Stimulated activated CD4-positive, alpha-beta T cell treated with anti-CD3 and anti-CD28 coated beads, Interleukin-4, amount 100 ng/mL, for 4 hours (primary cell): ENCODE measurements at places on chromosomes 11 and 22.

- no peak for DNase-seq
Measured at GRCh38 chr11:129265125-129265788, 73.1 kb upstream of the ARHGAP32 start.

- DNase-seq, result no peak
Measured at GRCh38 chr11:104043678-104044239, 7.3 kb downstream of the DDI1 start.

DNA sequence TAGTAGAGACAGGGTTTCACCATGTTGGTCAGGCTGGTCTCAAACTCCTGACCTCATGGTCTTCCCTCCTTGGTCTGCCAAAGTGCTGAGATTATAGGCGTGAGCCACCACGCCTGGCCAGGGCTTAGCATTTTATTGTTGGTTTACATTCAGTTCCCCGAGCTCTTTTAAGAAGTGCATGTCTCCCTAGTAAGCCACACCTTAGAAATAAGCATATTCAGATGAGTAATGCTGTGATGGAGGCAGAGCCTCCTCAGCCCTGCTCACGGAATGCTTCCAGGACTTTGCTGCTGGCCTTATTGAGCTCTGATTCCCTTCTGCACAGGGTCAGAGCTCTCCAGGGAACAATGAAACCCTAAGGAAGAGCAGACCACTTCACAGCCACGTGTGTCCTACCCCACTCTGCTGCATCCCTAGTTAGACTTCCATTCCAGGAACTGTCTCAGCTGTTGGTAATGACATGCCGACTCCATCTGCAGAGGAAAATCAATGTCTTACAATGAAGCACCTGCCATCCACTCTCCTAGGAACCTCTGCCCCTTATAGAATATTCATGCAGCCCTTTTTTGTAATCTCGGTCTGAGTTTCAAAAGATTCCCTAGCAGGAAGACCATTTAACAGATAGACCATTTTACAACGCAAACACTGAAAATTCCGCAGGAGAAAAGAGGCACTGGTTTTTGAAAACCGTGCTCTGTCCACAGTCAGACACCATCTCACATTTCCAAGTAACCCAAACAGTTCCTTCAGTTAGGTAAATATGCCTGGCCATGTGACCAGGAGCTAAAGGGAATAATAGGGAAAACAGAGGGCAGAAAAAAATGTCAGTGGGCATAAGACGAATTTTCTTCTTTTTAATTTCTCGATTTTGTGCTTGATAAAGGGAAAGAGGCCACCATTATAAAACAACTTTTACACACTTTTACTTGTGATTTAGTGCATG is 1.7 kb upstream of the JAM3 start:
- DNase-seq, result no peak

- DNase-seq, result no peak
Measured at GRCh38 chr11:95335989-95336388, 105.0 kb upstream of the SESN3 start.

- no peak for DNase-seq
Measured at GRCh38 chr22:47369020-47369419, 606.6 kb downstream of the TBC1D22A start.

DNA sequence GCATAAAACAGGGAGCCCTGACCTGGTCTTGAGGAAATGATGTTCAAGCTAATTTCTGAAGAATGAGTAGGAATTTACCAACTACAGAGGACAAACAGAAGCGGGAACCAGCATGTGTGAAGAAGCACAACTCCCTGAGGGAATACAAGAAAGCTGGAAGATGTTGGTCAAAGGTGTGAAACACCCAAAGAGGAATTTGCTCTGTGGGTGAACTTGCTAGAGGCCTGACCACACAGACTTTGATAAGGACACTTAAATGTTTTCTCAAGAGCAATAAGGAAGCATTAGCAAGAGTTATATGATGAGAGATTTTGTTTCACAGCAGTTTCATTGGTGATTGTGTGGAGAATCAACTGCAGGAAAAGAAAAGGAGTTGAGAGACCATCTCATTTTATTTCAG is 17.6 kb downstream of the SLC5A12 start:
- no peak for DNase-seq

DNA sequence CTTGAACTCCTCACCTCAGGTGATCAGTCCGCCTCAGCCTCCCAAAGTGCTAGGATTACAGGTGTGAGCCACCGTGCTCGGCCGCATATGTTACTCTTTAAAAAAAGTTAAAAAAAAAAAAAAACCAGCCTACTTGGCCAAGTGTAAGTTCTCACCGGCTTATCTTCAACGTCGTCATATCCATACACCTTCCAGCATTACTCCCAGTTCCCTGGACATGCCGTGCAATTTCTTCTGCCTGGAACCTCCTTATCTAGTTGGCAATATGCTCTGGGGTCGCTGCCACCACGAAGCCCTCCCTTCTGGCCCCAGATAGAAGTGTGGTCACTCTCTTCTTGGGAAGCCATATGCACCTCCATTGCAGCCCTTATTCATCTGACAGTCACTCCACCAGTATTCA is 36.3 kb upstream of the CBX7 start:
- DNase-seq, result no peak

DNA sequence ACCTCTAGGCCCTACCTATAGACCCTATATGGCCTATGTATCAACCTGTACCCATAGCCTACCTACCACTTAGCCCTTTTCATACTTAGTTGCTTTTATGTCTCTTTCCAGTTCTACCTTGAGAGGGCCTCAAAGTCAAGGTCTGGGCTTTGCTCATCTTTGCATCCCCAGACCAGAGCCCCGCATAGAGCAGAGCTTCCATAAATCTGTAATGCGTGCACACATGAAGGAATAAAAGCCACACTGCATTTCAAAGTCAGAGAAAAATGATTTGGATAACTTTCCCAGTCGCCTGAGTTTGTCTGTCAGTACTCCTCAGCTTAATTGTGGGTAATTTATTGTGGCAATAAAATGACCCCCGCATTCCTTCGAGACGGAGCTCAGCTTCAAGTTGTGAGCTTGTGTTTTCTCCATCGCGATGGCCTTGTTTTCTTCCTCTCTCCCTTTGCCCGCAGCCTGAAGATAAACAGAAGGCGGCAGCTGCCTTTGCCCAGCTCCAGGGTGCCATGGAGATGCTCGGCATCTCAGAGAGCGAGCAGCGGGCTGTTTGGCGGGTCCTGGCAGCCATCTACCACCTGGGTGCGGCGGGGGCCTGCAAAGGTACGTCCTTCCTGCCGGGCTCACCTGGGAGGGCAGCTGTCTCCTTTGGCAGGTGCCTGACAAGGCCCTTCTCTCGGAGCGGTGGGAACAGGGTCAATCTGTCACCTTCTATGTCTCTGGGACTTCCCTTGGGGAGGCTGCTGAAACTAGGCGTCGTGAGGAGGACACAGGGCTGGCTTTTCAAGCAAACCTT is 55.7 kb downstream of the MYO18B start:
- no peak for DNase-seq

DNA sequence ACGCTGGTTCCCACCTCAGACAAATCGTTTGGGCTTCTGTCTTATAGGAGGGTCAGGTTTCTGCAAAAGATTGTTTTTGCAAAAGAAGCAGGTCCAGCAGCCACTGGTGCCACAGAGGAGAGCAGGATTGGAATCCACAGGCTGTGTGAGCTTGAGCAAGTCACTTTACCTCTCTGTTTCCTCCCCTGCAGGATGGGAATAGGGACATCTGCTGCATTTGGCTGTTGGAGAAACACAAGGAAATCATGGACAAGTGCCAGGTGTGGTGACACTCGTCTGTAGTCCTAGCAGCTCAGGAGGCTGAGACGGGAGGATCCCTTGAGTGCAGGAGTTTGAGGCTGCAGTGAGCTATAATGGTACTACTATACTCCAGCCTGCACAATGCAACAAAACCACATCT is 422.6 kb downstream of the MN1 start:
- no peak for DNase-seq

DNA sequence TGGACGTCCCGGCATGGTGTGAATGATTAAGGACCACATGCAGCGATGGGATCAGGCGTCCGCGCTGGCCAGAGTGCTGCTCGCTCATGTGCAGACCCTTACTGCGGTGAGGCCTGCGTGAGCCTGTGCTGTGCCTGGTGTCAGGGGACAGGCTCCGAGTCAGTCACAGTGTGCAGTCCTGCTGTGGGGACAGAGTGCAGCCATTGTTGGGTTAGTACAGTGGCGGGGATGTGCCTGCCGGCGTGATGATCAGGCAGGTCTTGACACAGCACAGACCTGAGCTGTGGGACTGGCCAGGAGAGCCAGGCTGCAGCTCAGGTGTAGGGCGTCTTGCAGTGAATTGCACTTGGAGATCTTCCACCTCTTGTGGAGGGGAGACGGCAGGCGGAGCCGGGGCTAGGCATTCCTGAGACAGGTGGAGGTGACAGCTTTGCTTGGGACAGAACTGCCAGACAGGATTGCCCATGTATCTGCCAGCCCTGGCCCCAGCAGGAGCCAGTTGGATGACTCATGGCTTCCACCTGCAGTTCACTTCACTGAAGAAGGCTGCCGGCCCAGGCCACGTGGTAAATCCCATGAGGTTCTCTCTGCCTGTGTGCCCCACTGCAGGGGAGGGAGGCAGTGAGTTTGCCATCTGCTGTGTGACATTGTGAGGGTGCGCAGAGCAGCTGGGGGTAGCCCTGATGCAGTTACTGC is 17.3 kb downstream of the TRMU start:
- no peak for DNase-seq

GRCh38 chr11:112167145-112167544 is at the start of gene TEX12:
TEX12 (plus strand) TSS chr11:112167372; CDS start chr11:112169269, 1,897 bp downstream.
- DNase-seq, result no peak

DNA sequence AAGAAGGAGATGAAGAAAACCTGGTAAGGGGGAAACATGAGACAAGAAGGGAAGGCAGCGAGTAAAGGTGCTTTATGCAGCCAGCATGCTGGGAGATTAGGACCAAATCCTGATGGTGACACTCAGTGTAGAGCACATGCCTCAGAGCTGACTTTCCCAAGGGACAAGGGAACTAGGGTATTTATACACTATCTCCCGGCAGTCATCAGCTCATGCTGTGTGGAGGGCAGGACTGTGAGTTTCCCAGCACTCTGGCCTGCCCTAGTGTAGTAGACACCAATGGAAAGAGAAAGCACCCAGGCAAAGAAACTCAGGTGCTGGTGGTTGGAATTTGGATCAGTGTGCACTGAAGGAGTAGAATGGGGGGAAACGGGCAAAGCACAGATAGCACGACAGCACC is 128.3 kb upstream of the CSNK2A3 start:
- DNase-seq, result no peak

DNA sequence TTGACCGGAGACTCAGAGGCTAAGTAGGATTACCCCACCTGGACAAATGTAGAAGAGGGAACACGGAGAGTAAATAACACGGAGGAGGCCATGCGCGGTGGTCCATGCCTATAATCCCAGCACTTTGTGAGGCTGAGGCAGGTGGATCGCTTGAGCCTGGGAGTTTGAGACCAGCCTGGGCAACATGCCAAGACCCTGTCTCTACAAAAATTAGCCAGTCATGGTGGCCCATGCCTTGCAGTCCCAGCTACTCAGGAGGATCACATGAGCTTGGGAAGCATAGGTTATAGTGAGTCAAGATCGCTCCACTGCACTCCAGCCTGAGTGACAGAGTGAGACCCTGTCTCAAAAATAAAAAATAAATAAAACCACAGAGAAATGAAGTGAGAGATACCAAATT is 53.9 kb downstream of the AMOTL1 start:
- DNase-seq, result no peak

DNA sequence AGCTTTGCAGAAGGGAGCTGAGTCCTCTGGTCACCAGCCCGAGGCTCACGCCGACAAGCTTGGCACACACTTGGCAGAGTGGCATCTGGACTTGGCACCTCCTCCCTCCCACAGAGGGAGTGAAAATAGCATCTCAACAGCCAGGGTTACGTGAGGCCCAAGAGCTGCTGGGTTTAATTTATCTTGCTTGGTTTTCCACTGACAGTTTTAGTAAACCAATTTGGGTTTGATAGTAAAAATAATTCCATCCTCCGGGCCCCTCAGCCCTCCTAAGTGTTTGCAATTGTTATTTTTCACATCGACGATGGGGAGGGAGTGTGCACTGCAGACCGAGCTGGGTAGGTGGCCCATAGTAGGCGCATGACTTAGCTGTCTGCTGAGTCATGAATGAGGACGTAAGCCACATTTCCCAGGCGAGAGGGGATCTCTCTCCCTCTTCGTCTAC is 107.6 kb upstream of the ASPHD2 start:
- DNase-seq, result no peak

GRCh38 chr11:112526699-112527416 is 266.2 kb upstream of the PLET1 start:
- no peak for DNase-seq

- DNase-seq, result no peak
Measured at GRCh38 chr11:12469451-12469850, 92.1 kb downstream of the PARVA start.

DNA sequence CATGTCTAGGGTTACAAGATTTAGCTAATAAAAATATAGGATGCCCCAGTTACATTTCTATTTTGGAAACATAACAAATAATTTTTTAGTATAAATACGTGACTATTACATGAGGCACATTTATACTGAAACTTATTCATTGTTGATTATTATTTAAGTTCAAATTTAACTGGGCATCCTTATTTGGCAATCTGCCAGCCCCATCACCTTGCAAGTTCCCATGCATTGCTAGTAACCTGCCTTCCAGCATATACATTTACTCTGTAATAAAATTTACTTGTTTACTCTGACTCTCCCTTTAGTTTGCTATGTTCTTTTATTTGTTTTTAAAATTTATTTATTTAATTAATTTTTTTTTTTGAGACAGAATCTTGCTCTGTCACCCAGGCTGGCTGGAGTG is 654.9 kb upstream of the CCDC90B start:
- DNase-seq, result no peak

DNA sequence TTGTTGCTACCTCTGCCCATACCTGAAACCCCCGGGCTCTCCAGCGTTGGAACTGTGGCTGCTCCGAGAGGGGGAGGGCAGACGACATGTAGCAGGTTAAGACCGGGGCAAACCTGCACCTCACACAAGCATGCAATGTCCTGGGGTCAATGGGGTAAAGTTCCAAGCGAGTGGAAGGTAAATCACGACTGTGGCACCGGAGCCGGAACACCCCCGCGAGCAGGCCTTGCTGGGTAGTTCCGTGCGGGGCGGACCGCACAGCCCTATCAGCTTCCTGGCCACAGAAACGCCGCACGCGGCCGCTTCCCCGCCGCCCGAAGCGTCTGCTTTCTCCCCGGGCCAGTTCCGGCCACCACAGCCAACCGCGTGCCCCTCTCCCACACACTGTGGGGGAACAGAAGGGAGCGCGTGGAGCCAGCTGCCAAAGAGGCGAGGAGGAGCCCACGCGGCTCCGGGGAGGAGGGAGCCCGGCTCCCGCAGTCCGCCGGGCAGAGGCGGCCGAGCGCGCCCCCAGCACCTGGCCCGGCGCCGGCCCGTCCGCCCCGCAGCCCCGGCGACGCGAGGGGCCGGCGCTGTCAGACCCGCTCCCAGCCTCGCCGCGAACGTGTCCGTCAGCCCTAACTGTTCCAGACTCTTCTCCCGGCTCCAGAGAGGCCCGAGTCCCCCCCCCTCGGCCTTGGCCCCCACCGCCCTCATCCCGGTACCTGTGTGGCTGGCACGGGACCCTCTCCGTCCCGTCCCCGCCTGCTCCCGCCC is 1.6 kb downstream of the SPTBN2 start:
- peak; percentile 17 for DNase-seq

GRCh38 chr11:73274722-73275380 is 2.7 kb downstream of the P2RY6 start:
- no peak for DNase-seq

GRCh38 chr11:93498641-93499040 is 44.5 kb downstream of the SMCO4 start:
- DNase-seq, result no peak

- DNase-seq, result no peak
Measured at GRCh38 chr11:131463162-131463561, 92.7 kb downstream of the NTM start.
